ENCODE measurements at places on chromosomes 7 and 10.

DNA sequence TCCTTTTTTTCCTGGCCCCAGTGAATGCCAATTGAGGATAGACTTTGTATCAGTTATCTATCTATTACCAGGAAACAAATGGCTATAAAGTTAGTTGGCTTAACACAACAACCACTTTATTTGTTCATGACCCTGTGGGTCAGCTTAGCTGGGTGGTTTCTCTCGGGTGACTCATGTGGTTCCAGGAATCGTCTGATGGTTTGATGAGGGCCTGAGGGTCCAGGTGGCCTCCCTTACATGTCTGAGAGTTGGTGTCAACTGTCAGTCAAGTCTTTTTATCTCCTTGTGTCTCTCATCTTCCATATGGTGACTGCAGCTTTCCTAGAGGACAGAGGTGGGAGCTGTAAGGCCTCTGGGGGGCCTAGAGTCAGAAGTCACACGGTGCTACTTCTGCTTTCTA lies 15.3 kb upstream of the MAPK8 start:
- no peaks in the 10 kb centered on the region for H3K27me3 ChIP-seq
- H3K4me1 ChIP-seq, result no peaks in the 10 kb centered on the region
- no peaks in the 10 kb centered on the region for H3K36me3 ChIP-seq

DNA sequence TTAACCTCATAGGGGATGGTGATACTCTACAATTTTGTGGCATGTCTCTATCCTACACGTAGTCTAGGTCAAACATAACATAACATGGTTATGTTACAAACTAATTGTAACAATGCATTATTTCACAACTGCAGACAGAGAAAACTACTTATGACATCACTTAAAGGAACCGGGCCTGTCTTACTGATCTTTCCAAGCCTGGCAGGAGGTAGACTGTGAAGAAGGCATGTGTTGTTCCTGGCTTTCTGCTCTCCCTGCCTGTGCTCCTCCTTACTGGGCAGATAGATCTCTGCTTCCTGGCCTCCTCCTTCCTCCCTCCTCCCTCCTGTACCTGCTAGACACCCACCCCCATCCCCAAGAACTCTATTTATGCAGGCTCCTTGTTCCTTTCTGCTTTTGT lies 5.4 kb downstream of the CACNB2 start:
- H3K27ac ChIP-seq, result no peak overlapping the region
- DNase-seq, result no peak
- no peak overlapping the region for H3K4me3 ChIP-seq
- no peaks in the 10 kb centered on the region for H3K4me1 ChIP-seq
- no peaks in the 10 kb centered on the region for H3K27me3 ChIP-seq

- no peak for DNase-seq
- H3K27ac ChIP-seq, result no peak overlapping the region
- H3K4me3 ChIP-seq, result no peak overlapping the region
- H3K4me1 ChIP-seq, result no peaks in the 10 kb centered on the region
These were observed 108.8 kb downstream of the MKX start for GRCh38 chr10:27636816-27637215.

- H3K4me3 ChIP-seq, result no peak overlapping the region
- DNase-seq, result no peak
- H3K27me3 ChIP-seq, result peaks cover 14% of the 10 kb centered on the region
- no peaks in the 10 kb centered on the region for H3K4me1 ChIP-seq
These were observed 115.4 kb downstream of the RPS24 start for GRCh38 chr10:78148961-78149612.

DNA sequence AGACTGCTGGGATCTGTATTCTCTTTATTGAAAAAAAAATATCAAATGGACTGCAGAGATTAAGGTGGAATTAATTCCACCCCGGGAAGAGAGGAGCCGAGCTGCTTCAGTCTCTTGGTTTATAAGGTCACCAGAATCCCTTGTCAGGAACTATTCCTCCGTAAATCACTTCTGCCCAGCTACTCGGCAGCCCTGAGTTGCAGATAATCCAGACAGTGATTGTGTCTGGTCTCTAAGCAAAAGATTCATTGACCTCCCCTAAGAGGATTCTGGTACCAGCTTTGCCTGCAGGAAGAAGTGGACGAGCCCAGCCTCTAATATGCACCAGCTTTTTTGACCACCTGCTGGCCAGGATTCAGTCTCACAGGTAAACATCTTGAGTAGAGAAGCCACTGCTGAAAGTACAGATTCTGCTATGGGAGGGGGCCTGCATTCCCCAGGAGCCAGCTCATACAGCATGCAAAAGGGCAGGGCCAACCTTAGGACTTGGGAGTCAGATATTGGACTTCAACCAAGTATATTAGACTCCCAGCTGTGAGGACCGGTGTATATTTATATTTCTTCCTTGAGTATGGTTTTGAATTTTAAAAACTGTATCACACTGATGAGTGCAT lies 27.1 kb upstream of the PLXNA4 start:
- H3K36me3 ChIP-seq, result no peaks in the 10 kb centered on the region
- H3K4me3 ChIP-seq, result no peak overlapping the region
- no peaks in the 10 kb centered on the region for H3K4me1 ChIP-seq
- no peak for DNase-seq
- H3K27me3 ChIP-seq, result peaks cover 8% of the 10 kb centered on the region

DNA sequence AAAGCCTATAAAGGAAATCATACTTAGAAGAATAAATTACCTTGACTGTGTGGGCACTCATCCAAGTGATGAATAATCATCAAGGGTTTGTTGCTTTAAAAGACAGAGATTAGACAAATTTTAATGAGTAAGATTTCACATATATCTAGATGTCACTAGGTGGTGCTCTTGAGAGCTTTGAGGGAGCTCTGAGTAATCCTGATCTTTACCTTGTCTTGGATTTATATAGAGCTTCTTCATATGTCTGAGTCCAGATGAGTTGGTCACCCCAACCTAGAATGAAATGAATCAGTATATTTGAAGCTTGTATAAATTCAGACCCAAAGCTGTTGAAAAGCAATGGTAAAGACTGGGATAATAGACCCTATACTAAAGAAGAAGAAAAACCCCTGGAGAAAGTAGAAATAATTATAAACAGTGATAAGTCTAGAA lies 3.7 kb downstream of the AGR2 start:
- DNase-seq, result no peak
- H3K4me3 ChIP-seq, result no peak overlapping the region
- H3K27me3 ChIP-seq, result no peaks in the 10 kb centered on the region
- H3K36me3 ChIP-seq, result peaks cover 23% of the 10 kb centered on the region
- peaks cover 36% of the 10 kb centered on the region for H3K4me1 ChIP-seq

DNA sequence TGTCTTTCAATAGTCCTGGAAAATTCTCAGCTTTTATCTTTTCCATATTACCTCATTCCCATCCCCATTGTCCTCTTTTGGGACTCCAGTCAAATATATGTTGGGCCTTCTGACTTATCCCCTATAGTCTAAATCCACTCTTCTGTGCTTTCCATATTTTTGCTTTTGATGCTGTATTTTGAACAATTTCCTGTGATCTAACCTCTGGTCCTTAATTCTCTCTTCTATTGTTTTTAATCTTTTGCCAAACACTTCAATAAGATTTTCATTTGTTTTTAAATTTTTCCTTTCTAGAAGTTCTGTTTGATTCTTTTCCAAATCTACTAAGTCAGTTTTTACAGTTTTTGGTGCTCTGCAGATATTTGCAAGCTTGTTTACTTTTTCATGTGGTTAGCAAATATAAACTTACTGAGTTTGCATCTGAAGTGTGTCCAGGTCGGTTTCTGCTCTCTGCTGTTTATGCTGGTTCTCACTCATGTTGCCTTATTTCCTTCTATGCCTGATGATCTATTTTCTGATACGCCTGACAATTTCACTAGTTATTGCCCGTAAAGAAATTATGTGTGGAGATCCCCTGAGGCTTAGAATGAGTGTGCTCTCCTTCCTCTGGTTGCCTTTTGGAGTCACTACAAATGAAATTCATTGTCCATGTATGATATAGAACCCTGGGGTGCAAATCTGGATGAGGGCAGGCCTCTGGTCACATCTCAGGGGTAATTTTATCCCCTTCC lies 110.4 kb downstream of the RBM20 start:
- no peaks in the 10 kb centered on the region for H3K36me3 ChIP-seq

DNA sequence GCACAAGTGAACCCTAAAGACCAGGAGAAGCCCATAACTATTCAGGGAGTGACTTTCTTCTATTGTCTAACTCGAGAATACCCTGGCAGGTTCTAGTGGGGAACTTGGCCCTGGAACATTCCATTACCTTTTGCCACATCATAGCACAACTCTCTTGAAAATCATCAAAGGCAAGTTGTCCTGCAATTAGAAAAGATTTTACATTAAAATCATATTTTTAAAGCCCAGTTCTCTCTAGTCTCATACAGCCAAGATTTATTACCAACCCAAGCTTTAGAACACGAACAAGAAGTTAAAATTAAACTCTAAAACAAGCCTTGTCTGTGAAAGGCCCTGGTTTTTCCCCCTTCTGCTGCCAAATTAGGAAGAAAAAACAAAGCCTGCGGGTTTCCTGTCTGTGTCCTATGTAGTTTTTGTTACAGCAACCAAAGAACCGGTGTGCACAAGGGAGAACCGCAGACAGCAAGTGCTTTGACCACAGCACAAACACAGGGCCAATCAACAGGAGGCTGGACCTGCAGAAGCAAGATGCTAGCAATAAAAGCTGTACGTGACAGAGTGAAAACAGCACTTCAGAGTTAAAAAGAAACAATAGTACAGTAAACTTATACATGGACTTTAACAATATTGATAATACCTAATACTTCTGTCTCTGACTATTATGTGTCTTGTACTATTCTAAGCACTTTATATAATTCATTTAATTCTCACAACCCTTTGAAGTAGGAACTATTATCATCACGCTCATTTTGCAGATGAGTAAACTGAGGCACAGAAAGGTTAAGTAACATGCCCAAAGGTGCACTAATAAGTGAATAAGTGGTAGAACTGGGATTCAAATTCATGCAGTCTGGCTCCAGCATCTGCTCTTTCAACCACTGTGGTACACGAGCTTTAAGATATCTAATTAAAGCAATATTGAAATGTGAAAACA lies 65.8 kb downstream of the STK17A start:
- no peaks in the 10 kb centered on the region for H3K27me3 ChIP-seq
- peak overlapping the region; percentile 69 for H3K27ac ChIP-seq
- H3K36me3 ChIP-seq, result no peaks in the 10 kb centered on the region
- no peak for DNase-seq

DNA sequence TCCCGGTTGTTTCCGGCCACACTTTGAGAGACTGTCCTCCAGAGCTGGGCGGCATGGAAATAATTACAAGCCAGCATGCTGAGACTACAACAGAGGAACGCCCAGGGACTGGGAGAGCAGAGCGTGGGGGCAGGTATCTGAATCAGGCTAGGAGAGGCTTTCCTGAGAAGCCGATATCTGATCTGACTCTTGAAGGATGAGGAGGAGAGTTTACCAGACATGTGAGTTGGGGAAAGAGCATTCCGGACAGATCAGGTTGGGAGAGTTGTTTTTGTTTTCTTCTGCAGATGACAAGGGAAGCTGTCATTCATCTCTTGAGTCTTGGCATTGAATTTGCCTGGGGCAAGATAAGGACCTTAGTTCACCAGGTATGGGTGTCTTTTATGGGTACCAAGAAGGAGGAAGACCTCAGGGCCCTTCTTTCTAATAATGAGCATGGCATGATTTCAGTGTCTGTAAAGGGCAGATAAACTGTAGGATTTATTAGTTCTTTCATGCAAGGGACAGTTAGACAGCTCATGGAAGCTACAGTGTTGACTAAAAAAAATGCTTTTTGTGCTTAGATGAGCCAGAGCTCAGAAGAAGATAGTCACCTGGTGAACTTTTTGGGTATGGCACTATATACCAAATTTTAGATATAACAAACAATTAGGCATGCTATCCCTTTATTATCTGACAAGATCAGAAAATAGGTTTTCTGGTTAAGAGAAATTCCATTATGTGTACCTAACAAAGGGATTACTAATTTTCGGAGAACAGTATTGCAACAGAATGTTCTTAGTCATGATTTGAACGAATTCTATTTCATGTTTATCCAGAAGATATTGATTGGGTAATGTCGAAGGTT lies 36.2 kb downstream of the WBP1L start:
- no peaks in the 10 kb centered on the region for H3K27me3 ChIP-seq
- H3K4me1 ChIP-seq, result peaks cover 90% of the 10 kb centered on the region
- peak overlapping the region; percentile 66 for H3K27ac ChIP-seq
- H3K36me3 ChIP-seq, result no peaks in the 10 kb centered on the region
- H3K4me3 ChIP-seq, result no peak overlapping the region

DNA sequence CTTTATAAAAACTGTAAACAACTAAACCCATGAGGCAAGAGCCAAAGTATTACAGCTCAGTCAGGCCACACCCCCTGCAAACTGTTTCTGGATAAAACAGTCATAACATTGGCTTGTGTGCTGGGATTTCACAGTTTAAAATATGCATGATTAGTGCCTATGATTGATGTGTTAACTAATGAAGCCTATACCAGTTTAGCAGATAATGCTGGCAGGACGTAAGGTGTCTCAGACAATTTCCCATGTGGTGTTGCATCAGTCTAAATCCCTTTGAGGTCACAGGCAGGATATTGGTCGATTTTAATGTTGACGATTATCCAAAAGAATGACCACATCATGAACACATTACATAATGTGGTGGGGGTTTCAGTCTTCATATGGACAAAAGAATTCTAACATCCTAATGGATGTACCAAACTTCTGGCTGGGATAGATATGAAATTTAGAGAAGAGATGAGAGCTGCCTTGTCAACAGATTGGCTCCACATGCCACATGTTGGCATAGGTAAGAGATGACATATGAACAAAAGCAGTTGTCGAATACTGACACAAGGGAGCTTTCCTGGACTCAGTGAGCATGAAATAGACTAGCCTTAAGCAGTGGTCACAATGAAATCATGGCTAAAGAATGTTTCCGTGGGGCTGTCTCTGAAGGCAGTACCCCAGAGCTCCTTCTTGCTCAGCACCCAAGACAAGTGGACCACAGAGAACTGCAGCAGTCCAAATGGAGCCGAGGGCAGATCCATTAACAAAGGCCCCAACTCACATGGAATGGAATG lies 445.6 kb downstream of the GFRA1 start:
- H3K27me3 ChIP-seq, result no peaks in the 10 kb centered on the region
- no peak for DNase-seq
- no peak overlapping the region for H3K27ac ChIP-seq
- H3K4me1 ChIP-seq, result no peaks in the 10 kb centered on the region
- H3K4me3 ChIP-seq, result no peak overlapping the region
- H3K36me3 ChIP-seq, result no peaks in the 10 kb centered on the region

- H3K4me1 ChIP-seq, result no peaks in the 10 kb centered on the region
- H3K27me3 ChIP-seq, result peaks cover 22% of the 10 kb centered on the region
- DNase-seq, result no peak
- H3K27ac ChIP-seq, result no peak overlapping the region
- no peak overlapping the region for H3K4me3 ChIP-seq
These were observed 255.3 kb downstream of the SKAP2 start for GRCh38 chr7:26609082-26609481.

DNA sequence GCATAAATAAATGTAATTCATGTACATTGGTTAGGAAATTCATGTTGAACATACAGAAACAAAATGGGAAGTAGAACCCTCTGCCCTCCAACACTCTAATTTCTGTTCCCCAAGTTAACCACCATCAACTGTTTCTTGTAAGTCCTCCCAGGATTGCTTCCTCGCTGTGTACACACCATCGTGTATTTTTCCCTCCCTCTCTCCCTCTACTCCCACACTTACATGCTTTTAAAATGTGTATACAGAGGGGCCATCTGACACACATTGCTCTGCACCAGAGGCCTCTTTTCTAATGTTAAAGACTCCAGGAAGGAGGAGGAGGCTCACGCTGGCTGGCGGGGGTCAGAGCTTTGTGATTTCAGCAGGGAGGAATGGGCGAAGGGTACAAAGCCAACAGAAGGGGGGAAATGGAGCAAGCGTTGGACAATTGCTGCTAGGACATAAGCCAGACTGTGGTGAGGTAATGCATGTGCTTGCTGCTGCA lies 1.9 kb upstream of the EPHA1 start:
- no peak overlapping the region for H3K4me3 ChIP-seq
- H3K36me3 ChIP-seq, result peaks cover 4% of the 10 kb centered on the region
- peaks cover 3% of the 10 kb centered on the region for H3K4me1 ChIP-seq
- DNase-seq, result no peak

- DNase-seq, result no peak
- H3K27ac ChIP-seq, result no peak overlapping the region
- H3K36me3 ChIP-seq, result no peaks in the 10 kb centered on the region
- H3K27me3 ChIP-seq, result 0 out of 2 replicates have a peak, but pooled peaks cover 2% of the 10 kb centered on the region
These were observed 166.0 kb upstream of the SP4 start for GRCh38 chr7:21261627-21262594.
